ENCODE measurements at places on chromosomes 13 and 19.
A peak's percentile ranks its signal among the peaks of the same experiment; 100 is the strongest.

- no peak for DNase-seq
Observed at GRCh38 chr13:111531505-111531904, 211.1 kb downstream of the TEX29 start.

DNA sequence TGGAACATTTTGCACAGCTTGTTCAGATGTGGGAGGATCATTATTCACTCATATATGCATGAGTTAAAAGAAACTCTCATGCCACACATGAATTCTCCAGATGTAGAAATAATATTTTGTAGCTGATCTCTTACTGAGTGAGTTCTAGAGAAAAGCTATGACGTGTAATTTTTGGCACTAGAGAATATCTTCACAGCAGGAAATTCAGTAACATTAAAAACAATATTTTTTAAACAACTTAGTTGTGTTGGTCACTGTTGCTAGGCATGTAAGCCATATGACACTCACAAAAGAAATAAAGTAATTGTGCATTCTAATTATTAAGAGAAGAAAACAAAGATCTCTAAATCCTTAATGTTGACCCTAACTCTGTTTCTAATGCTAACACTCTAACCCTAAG lies 371.4 kb upstream of the SLC10A2 start:
- no peak for DNase-seq

DNA sequence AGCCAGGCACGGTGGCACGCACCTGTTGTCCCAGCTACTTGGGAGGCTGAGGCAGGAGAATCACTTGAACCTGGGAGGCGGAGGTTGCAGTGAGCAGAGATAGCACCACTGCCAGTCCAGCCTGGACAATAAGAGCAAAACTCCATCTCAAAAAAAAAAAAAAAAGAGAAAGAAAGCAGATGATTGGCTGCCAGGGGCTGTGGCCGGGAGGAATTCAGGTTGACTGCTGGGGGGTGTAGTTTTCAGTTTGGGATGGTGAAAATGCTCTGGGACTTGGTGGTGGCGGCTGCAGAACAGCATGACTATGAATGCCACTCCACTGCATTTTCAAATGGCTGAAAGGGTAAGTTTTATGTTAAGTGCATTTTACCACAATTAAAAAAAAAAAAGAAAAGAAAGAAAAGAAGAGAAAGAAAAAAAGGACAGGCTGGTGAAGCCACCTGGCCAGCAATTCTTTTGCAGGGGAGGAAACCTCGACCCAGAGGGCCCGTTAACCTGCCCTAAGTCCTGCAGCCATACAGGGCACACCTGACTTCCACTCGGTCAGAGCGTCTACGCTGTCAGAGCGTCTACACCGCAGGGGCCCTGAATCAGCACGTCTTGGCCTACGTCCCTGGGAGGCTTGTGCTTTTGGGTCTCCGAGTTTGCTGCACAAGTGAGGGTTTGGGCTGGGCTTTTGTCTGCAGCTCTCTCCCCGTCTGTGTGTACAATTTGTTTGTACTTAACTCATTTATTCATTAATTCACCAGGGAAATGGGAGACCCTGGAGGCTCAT lies 3.6 kb downstream of the ISOC2 start:
- no peak for DNase-seq

- no peak for DNase-seq
Observed at GRCh38 chr19:9037400-9038062, 27.3 kb upstream of the MUC16 start.

DNA sequence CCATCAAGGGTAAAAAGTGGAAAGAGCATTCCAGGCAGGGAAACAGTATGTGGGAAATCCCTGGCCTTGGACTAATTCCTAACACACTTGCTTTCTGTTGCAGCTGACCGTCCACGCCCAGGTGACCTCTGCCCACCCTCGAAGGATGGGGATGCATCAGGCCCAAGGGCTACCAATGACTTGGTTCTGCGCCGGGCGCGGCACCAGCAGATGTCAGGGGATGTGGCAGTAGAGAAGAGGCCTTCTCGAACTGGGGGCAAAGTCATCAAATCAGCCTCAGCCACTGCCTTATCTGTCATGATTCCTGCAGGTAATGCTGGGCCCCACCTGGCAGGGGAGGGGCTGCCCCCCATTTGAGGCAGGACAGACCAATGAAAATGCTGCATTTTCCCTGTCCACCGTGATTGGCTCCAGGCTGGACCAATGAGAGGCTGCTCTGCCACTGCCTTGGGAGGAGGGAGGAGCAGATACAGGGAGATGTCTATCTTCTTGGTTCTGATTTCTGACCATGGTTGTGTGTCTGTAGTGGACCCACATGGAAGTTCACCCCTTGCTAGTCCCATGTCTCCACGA lies 12.6 kb downstream of the DNASE2 start:
- no peak for DNase-seq

GRCh38 chr19:6250024-6250615 lies 29.7 kb downstream of the MLLT1 start:
- no peak for DNase-seq

DNA sequence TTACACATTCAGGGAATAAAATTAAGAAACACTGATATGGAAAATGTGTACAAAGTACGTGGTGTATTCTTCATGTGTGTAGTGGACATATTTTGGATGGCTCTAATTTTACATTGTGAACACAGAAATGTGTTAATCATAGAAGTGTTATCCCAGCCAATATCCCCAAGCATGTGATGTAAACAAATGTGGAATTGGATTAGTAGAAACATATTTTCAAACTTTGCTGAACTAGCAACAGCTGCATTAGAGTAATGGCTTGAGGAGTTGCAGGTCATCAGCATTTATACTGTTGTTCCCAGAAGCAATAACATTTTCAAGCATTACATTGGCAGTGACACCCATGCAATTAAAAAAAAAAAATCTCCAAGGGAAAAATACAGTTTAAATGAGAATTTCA lies 600.6 kb downstream of the SLITRK1 start:
- no peak for DNase-seq

DNA sequence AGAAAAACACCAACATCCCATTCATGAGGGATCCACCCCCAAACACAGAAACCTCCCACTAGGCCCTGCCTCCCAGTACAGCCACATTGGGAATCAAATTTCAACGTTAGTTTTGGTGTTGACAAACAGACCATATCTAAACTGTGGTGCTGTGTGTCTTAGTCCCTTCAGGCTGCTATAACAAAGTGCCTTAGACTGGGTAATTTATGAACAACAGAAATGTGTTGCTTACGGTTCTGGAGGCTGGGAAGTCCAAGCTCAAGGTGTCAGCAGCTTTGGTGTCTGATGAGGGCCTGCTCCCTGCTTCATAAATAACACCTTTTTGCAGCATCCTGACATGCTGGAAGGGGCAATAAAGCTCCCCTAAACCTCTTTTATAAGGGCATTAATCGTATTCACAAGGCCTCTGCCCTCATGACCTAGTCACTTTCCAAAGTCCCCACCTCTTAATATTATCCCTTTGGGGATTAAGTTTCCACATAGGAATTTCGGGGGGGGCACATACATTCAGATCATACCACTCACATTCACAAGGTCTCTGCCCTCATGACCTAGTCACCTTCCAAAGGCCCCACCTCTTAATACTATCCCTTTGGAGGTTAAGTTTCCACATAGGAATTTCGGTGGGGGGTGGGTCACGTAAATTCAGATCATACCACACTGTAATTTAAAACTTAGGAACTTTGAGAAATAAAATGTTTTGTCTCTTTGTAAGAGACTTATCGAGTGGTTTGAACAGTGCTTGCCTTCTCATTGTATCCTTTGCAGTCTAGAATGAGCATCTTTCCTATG lies 27.5 kb downstream of the ZNF507 start:
- DNase-seq: no peak

GRCh38 chr13:94997126-94997525 lies 284.8 kb upstream of the SOX21 start:
- no peak for DNase-seq

- DNase-seq: no peak
Observed at GRCh38 chr19:58009666-58010301, 7.2 kb upstream of the ZNF606 start.

DNA sequence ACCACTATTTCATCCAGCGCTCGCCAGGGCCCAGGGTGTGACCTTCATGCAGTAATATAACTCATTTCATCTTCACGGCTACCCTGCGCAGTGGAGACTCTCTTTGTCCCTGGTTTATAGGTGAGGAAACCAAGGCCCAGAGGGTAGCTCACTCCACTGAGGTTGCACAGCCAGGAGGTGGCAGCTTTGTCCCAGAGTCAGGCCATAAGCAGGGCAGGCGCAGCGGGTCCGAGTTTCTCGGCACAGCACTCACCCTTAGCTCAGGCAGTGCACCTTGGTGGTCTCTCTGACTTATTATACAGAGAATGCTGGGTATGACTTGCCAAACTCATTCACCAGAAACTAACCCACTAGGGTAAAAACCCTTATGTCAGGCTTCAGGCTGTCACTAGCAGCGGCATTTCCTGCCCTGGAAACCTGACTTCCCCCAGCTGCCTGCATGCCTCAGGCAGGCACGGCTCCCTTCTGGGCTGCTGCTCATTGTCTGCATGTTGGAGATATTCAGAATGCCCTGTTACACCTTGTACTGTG lies 24.5 kb downstream of the PPP5C start:
- DNase-seq: no peak

DNA sequence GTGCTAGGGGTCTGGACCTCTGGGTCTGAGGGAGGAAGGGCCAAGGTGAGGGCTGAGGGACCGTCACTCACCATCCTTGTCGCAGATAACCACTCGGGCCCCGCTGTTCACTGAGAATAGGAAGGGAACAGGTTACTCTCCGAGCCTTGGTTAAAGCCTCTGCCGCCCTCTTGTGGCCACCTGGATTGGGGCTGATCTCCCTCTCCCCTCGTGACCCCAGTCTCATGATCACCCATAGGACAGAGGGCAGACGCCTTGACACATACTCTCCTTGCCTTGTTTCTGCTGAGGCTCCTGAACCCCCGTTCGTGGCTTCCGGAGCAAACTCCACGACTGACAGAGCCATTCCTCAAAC lies 580 bp downstream of the HSD17B14 start:
- peak; percentile 51 for DNase-seq

- DNase-seq: no peak
Observed at GRCh38 chr19:32779082-32779481, 59.5 kb downstream of the TDRD12 start.

DNA sequence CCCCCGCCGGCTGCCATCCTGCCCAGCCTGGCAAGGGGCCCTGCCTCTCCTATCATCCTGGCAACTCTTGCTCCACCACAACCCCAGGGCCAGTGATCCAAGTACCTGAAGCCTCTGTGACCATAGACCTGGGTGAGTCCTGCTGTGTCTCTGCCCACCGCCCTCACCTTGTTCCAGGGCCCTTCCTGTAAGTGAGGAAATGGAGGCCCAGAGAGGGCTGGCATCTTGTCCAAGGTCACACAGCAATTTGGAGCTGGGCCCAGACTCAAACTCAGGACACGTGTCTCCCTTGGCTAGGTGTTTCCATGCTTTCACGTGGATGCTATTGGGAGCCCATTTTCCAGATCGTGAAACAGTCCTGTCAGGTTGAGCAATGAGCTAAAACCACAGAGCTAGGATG lies 3.7 kb downstream of the CREB3L3 start:
- DNase-seq: no peak

- no peak for DNase-seq
Observed at GRCh38 chr13:108828086-108828815, 198.8 kb downstream of the MYO16 start.

DNA sequence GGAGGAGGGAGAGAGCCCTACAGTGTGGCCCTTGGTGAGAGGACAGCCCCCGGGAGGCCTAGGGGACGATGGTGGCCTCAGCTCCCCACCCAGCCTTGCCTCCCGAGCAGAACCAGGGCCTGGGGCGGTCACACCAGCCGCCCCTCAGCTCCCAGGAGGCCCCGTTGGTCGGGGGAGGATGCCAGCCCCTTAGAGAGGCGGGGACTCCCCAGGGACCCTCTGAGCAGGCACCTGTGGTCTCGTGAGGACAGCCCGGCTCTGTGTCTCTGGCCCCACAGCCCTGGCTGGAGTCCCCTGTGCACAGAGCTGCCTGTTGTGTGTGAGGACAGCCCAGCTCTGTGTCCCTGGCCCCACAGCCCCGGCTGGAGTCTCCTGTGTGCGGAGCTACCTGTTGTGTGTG lies 158.8 kb downstream of the KDM4B start:
- no peak for DNase-seq

- DNase-seq: no peak
Observed at GRCh38 chr13:41809962-41810361, 150.9 kb downstream of the VWA8 start.

DNA sequence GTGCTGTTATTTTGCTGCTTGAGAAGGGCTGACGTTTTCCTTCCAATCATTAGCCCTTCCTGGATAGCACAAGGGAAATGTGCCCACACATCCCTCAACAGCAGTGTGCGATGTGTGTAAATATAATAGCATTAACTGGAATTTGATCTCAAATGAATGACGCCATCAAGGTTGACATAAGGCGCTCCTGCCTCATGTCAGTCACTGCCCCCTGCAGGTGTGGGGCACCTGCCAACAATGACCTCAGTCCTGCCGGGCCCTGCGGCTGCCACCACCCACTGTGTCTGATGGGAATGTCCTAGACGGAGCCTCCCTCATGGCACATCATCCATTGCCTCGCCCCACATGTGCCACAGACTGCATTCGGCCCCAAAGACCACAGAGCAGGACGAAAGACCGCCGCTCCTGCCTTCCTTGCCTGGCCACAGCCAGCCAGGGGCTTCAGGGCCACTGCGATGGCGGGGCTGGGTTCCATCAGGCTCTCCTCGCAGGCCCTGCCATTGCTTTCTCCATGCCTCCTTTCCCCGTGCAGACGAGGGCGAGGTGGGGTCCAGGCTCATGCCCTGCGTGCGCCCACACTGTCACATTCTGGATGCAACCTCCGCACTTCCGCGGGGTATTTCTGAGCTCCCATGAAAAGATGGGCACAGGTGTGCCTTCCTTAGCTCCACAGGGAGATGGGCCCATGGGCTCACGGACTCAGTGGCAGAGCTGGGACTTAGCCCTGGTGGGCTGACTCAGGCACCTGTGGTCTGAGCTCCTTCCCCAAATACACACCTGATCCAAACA lies 146.7 kb downstream of the SOX1 start:
- DNase-seq: no peak

DNA sequence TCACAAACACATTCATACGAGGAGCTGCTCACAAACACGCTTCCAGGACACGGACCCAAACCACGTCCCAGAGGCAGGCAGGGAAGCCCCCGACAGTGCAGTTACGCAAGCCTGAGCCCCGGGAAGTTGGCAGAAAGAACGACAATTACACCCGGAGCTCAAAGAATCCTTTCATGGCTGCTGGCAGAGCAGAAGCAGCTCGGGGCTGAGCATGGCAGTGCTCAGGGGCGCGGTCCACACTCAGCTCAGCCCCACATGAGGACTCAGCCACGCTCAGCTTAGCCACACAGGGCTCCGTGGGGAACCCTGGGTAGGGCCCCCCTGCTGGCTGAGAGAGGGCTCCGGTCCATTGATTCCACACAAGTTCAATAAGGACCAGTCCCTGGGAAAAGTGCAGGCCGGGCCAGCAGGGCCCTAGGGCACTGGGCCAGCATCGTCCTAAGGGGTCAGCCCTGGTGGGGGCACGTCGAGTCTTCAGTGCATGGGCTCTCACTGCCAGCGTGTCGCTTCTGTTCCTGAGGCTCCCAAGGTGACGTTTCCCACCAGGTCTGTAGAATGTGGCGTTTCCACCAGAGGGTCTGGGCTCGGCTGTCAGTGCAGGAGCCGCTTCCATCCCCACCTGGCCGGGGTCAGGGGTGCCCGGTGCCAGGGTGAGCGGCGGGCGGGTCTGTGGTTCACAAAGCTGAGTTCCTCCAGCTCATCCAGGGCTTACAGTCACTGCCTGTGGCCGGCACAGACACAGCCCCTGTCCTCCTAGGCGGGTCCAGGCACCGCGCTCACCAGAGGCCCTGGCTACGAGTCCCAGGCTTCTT lies 23.1 kb downstream of the GAS6 start:
- DNase-seq: no peak

All from esophagus squamous epithelium (tissue), 5 donors.